ENCODE measurements at places on chromosomes 5 and 9.

- DNase-seq: no peak
These were observed 790 bp upstream of the IARS1 start for GRCh38 chr9:92294297-92294676.

DNA sequence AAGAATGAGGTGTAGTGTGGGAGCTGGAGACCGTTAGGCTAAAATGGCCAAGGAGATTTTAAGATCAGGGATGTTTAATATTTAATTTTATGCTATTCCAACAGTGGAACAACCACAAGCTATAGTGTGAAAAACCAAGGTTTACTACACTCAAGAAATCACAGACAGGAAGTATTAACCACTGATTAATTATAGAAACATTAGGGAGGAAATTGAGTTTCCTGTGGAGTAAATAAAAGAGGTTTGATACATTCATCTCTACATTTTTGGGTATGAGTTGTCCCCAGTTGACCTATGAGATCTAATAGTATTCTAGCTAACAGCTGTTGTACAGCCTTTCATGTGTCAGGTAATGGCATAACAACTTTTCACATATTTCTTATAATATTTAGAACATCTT is 103.7 kb upstream of the MPDZ start:
- DNase-seq: no peak

GRCh38 chr9:106752581-106752980 is 110.4 kb upstream of the ZNF462 start:
- no peak for DNase-seq

DNA sequence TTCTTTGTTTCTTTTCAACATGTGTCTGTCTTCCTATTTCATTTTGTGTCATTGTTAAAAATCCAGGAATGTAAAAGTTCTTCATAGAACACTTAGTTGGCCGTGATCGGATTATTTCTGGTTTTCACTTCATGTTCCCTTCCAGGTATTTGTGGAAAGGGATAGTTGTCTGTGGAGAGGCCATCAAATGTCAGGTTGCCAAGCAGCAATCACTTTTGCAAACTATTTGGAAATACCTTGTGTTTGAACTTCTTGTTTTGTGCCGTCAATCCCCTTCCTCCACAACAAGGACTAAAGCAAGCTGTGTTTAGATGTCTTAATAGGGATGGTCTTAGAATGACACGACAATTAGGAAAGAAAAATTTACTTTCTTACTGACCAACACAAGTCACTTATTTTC is 116.9 kb upstream of the MPDZ start:
- DNase-seq: no peak

- no peak for DNase-seq
These were observed 176.4 kb upstream of the PLPPR1 start for GRCh38 chr9:100852088-100852487.

DNA sequence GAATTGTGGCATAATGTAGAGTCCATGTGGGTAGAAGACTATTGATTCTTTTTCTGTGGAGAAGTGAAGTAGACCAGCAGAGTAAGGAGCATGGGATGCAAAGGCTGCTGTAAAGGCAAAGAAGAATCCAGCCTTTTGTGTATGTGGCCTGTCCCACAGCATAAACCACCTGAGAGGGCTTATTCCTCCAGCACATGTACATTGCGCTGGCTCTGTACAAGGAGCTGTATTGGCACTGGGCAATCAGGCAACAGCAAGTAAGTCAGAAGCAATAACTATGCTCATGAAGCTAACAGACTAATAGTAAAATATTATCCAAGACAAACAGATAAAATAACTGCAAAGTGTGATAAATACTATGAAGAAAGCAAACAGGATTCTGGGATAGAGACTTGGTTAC is 86.2 kb downstream of the LURAP1L start:
- DNase-seq: no peak

GRCh38 chr5:520196-520849 is 3.9 kb downstream of the SLC9A3 start:
- DNase-seq: no peak

DNA sequence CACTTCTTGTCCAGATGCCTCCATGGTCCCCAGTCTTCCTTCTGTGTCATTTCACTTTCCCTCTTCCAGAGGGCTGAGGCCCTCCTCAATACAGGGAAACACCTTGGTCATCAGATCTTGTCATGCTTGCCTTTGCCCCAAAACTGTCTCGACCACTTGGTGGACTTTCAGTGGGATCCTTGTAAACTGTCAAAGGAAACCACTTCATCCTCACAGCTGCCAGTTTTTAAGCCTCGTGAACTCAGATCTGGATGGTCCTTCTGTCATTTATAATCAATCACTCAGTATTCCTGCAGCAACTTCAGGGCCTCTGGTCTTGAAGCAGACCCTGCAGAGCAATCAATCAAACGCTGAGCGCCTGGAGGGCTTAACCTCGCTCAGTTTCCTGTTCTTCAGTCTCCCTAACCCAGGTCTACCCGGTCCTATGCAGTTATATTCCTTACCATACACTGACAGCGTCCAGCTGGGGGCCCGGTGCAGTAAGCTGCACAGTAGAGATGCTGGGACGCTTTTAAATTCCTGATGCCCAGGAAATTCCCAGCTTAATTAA is 74.6 kb downstream of the GOLPH3 start:
- DNase-seq: no peak

DNA sequence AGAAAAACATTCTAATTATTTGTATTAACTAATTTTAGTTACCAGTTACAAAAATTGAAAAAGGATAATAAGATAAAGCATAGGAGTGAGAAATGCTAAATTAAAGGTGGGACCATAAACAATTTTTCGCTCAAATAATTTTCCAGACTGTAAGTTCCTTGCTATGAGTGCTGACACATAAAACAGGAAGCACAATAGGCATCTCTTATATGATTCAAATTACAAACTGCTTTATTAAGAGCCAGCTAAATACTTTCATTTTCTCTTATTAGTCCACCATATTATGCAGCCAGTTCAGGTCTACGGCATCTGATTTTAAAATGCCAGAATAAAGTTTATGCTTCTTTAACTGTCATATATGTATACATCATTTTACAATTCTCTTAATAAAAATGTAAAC is 4.4 kb downstream of the RC3H2 start:
- no peak for DNase-seq

- DNase-seq: no peak
These were observed 3.7 kb downstream of the GLIS3 start for GRCh38 chr9:4296217-4296616.

DNA sequence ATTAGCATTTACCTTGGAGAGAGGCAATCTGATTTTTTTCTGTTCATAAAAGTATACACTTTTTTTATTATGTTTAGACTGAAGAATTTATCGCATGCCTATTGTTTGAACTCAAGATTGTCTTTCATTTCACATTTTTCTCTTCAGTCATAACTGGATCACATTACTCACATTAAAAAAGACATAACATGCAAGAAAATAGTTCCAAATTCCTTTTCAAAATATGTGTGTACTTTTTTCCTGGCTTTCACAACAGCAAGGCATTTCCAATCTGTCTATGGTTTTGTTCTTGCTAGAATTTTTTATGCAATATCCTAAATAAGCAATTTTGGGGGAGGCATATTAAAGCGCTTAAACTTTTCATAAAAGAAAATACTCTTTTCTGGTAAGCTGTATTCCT is 21.2 kb downstream of the FTMT start:
- DNase-seq: no peak

GRCh38 chr5:101782352-101783103 is 513.6 kb downstream of the SLCO4C1 start:
- no peak for DNase-seq

- DNase-seq: no peak
These were observed 539.1 kb downstream of the CDK5RAP2 start for GRCh38 chr9:120040896-120041295.

- DNase-seq: no peak
These were observed 593 bp downstream of the TIGD6 start for GRCh38 chr5:149999866-150000255.

DNA sequence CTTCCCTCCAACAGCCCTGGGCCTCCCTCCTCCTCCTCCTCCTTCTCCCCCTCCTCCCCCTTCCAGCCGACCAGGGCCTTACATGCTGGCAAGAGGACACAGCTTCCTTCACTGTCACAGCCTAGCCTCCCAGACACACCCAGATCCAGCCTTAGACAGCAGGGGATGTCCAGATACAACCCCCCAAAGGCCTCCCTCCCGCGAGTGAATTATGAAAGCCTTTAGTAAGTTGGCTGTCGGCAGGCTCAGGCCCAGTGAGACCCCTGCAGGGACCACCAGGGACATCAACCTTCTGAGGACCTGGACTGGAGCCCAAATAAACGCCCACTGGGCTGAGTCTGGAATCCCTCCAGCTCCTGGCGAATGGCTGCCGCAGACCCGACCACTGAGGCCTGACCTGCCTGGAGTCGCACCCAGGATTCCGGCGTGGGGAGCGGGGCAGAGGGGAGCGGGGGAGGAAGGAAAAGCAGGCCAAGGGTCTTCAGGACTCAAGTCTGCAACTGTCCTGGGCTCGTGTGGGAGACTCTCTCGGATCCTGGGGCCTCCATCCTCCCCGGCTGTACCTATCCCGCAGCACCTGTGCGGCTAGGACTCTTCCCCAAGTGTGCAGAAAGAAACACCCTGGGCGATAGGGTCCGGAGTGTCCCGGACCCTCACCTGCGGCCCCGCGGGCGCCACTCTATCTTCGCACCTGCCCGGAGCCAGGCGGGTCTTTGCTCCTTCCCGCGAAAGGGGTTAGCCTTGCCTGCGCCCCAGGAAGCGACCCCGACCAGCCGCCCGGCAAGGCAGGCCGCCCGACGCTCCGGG is 705 bp downstream of the SEPTIN8 start:
- no peak for DNase-seq

- no peak for DNase-seq
These were observed 17.1 kb downstream of the TMEM8B start for GRCh38 chr9:35845824-35846771.

DNA sequence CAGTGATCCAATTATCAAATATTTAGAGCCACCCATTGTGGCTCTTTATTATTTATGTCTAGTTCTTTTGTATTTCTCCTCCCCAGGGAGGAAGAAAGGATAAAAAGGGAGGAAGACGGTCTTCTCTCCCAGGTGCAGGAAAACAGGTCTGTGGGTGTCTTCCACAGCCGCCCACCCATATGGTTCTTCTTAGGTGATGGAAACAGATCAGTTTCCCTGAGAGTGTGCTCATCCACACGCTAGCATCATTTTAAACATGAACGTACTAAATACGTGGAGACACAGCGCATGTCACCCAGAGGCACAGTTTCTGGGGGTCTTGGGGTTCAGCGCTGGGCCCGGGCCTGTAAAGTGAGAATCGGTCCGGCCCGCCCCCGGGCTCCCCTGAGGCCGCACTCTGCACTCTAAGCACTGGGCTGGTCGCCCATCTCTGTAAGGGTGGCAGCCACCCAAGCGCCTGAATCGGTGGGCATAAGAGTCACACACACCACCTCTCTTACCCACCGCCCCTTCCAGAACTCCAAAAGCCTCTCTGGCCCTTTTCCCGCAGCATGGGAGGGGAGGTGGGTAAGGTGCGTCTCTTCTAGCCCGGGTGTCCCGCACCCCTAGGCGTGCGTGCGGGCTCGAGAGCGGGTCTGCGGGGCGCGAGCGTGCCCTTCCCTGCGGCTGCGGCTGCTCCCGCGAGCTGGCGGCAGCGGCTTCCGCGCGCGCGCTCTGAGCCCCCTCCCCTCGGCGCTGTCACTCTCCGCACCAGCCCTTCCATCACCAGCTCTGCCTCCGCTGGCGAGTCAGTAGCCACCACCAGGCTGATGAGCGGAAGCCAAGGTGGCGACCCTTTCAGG is 1.3 kb downstream of the PTCH1 start:
- DNase-seq: no peak
